MM.1S (cell line): ENCODE measurements at places on chromosomes 16 and 17.

GRCh38 chr17:42472709-42473521 is 14.2 kb downstream of the ATP6V0A1 start:
- DNase-seq = no peak

- DNase-seq = peak; percentile 60
Measured at GRCh38 chr16:1772362-1772907, at the start of gene EME2. Gene EME2, plus strand, starts transcription at chr16:1772810. Its CDS starts 418 bp downstream, at chr16:1773228.

DNA sequence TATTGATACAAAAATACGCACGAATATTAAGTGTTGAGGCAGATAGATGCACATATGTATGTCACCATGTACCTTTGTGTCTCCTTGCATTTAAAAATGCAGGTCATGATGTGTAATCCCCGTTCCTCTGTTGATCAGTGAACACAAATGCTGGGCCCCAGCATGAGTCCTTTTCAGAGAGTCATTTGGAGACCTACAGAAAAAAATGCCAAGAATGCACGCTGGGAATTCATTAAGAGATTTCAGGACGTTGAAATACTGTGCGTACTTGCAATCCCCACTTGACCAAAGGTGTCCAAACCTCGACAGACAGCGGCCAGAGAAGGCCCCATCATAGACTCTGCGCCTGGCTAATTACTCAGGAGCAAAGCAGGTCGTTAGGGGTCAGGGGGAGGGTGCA is 496.0 kb downstream of the MAF start:
- DNase-seq = no peak

- DNase-seq = no peak
Measured at GRCh38 chr17:59002126-59002525, 104.6 kb downstream of the TRIM37 start.

GRCh38 chr17:1830288-1830687 is 483 bp downstream of the RPA1 start:
- peak; percentile 56 for DNase-seq

DNA sequence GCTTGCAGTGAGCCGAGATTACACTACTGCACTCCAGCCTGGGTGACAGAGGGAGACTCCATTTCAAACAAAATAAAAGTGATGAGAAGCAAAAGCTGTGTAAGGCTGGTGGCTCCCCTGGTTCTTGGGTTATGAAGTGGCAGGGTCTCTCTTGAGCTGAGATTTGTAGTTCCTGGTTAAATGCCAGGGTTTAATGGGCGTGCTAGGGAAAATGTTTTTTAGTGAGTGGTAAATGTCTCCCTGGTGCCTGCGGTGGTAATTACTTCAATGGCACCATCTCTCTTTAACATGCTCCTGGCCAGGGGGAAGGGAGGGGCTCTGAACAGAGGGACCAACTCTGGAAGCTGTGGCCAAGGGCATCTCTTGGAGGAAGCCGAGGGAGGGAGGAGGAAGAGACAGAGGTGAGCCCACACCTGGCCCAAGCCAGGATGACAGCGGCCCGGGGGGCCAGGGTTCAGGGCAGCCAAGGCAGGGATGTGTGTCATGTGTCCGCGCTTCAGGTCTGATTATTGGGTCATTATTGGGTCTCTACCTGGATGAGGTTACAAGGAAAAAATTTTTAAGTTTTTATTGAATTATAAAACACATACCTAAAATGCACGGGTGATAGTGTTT is 17.8 kb upstream of the RPL38 start:
- DNase-seq = no peak

DNA sequence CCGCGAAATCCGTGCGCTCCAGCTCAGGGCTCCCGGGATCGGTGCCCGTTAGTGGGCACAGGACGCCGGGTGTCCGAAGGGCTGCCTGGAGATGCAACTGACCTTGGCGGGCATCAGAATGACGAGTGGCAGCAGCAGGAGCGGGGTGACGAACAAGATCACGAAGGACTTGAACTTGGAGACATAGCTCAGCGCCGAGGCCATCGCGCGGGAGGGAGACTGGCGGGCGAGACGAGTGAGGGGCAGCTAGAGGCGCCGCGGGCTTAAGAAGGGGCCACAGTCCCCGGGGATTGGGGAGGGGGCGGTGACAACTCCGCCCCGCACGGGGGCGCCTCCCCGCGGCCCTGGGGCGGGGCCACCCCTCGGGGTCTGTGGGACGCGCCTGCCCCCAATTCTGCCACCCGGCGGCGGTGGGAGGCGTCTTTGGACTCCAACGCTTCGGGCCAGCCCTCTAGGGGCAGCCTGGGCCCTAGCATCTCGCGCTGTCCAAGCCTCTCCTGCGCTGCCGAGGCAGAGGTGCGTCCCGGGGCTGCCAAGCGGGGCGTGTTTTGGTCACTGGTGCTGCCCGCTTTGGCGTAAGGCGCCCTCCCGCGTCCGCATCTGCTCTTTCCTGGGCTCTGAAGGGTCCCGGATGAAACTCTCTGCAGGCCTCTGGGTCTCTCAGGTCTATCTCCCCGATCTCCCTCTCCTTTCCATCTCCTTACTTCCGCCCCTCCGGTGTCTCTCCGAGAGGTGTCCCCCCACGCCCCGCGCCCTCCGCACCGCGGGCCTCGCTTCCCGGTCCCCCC is at the start of gene SLC13A5:
TSS of gene SLC13A5 (minus strand) at position 240 of the 788 bp plus-strand sequence. CDS start at position 204, 36 bp downstream.
- DNase-seq = no peak

- no peak for DNase-seq
Measured at GRCh38 chr16:7351610-7352510, 19.2 kb downstream of the RBFOX1 start.

GRCh38 chr16:67879936-67880335 is 4.7 kb upstream of the NRN1L start:
- no peak for DNase-seq

- no peak for DNase-seq
Measured at GRCh38 chr16:54591816-54592246, 305.2 kb upstream of the IRX3 start.

GRCh38 chr17:67015001-67015400 is 29.4 kb upstream of the CACNG1 start:
- DNase-seq = no peak

- no peak for DNase-seq
Measured at GRCh38 chr16:78641433-78641832, 542.0 kb downstream of the WWOX start.

GRCh38 chr17:4579678-4580077 is 4.7 kb upstream of the SMTNL2 start:
- DNase-seq = no peak

DNA sequence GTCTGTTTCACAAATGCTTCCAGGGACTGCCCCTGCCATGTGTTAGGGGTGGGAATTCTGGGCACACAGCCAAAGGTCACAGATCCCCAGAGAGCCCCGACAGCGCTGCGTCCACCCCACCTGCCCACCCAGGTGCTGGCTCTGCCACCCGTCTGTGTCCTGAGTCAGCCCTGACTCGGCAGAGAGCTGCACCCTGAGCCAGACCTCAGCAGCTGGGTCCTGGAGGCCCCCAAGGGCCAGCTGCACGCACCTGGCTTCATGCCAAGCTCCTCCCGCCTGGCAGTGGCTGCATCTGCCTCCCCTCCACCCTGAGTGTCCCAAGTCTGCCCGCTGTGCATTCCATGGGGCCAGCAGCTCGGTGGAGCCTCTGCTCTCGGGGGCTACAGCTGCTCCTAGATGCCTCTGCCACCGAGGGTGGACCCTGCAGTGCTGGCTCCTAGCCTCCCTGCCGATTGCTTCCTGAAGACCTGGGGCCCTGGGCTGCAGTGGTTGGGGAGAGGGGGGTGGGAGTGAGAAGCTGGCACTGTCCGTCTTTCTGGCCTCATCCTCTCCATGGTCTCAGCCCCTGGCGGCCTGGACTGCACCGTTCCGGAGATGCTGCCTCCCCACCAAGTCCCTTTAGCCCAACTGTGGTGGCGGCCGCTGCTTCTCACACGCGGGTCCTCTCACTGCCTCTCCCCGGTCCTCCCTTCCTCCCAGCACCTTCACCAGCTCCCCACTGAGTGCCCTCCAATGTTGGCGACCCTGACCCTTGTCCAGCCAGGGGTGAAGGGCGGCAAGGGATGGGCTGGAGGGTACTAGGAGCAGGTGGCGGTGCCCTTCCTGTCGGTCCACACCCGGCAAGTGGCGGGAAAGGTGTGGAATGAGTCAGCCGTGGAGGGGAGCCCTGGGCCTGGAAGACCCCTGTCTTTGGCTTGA is 3.0 kb downstream of the SECTM1 start:
- DNase-seq = peak; percentile 93

DNA sequence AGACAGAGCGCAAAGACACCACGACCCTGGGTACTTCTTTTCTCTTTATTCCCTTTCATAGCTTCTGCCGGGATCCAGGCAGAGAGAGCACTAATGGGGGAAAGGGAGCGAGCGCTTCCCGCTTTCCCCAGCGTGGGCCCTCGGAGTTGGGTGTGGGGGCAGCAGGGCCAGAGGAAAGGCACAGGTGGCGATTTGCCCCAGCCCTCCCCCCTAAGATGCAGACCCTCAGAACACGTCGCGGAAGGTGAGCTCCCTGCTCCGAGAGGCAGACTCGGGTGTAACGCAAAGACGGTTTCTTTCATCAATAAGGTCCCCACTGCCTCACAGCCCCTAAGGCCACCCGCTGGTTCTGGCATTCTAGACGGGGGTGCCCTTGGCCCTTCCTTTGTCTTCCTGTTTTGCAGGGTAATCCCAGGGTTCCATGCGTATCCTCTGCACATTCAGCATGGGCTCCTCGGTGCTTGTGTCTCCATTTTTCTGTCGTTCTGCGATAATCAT is 570 bp upstream of the NME3 start:
- DNase-seq = no peak

DNA sequence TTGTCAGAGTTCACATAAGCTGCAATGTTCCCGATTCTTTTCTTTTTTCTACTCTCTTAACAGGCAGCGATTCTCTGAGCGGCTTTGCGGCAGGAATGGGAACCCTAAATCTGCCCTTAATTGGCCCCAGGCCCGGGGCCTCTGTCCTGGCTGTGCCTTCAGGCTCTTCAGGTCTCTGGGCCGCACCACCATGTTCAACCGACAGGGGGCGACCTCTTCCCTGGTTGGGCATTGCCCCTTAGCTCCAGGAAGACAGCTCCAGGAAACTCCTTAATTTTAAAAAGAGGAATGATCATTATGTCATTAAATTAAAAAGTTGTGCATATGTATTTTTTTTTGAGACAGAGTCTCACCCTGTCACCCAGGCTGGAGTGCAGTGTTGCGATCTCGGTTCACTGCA is 20.3 kb downstream of the CACNG5 start:
- DNase-seq = no peak

DNA sequence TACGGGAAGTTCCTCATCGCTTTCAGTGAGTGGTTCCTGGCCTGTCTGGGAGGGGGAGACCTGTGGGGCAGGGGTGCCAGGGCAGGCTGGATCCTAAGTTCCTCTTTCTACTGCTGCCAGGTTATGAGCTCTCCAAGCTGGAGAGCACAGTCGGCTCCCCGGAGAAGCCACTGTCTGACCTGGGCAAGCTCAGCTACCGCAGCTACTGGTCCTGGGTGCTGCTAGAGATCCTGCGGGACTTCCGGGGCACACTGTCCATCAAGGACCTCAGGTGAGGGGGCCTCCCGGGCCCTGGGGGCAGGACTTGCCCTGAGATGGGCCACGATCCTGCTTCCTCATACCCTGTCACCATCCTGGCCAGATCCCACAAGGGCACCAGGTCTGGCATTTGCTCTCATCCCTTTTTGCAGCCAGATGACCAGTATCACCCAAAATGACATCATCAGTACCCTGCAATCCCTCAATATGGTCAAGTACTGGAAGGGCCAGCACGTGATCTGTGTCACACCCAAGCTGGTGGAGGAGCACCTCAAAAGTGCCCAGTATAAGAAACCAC is 5.1 kb downstream of the PRSS8 start:
- DNase-seq = no peak

GRCh38 chr16:50254072-50254471 is 12.3 kb upstream of the ADCY7 start:
- DNase-seq = no peak

DNA sequence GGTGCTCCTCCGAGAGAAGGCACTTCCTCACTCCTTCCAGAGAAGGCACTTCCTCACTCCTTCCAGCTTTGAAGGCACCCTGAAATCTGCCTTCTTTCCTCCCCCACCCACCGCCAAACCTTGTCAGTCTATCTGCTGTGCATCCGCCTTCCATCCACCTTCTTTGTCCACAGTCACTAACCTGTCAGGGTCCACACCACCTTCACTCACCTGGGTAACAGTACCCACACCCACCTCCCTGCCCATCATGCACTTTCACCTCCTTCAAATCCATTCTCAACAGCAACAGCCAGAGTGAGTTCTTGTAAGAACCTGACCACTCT is 5.2 kb downstream of the CCDC102A start:
- DNase-seq = no peak

- no peak for DNase-seq
Measured at GRCh38 chr17:4834681-4835020, 1.5 kb downstream of the MINK1 start.

DNA sequence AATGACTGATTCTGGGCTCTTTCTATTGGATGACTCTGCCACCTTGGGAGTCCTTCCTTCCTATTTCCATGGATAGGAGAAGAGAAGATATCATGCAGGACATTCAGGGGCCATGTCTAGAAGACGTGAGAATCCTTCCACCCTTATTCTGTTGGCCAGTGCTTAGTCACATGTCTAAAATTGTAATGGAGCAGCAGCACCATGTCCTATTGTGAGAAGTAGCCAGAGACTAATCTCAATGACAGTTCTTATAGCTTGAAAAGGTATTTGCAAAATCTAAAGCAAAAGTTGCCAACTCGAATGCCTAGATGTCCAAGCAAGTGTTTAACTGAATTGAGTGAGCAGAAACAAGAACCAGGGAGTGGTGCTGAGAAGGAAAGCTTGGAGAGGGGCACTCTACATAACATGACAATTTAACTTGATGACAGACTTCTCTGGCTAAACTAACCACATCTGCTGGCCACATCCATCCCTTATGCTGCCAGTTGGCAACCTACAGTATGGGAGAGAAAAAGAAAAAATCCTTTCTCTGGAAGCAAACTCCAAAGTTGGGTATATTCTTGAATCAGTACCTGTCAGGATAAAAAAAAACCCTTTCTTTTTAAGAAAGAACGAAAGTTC is 225.7 kb downstream of the CDH13 start:
- DNase-seq = no peak

GRCh38 chr17:19738757-19739156 is 9.3 kb downstream of the ALDH3A1 start:
- no peak for DNase-seq

DNA sequence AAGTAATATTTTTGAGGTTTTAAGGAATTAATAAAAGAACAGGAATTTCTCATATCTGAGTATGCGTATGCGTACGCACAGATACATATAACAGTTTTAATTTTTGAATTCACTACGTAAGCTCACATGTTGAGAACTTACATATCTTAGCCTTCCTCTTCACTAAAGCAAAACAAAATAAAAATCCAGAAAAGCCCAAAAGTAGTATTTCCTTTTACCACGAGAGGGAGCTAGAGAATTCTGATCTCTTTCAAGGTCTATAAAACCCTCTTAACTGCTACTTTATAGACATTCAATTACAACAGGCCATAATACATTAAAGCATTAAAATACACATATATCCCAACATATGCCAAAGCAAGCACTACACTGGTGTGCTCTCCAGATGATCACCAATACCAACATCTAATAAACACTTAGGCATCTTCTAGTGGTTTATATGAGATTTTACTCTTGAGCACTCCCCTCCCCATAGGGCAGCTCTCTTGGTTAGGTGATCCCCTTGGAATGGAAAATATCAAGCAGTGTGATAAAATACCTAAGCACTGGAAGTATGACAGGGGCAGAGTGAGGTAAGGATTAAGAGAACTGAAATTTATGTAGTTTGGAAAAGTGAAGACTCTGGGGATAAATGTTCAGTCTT is 94.0 kb downstream of the SKAP1 start:
- peak; percentile 69 for DNase-seq

- no peak for DNase-seq
Measured at GRCh38 chr16:51120730-51121347, 30.2 kb downstream of the SALL1 start.

- no peak for DNase-seq
Measured at GRCh38 chr16:66569131-66569530, 2.9 kb downstream of the CMTM1 start.
